ENCODE measurements at places on chromosomes 16 and 17.

DNA sequence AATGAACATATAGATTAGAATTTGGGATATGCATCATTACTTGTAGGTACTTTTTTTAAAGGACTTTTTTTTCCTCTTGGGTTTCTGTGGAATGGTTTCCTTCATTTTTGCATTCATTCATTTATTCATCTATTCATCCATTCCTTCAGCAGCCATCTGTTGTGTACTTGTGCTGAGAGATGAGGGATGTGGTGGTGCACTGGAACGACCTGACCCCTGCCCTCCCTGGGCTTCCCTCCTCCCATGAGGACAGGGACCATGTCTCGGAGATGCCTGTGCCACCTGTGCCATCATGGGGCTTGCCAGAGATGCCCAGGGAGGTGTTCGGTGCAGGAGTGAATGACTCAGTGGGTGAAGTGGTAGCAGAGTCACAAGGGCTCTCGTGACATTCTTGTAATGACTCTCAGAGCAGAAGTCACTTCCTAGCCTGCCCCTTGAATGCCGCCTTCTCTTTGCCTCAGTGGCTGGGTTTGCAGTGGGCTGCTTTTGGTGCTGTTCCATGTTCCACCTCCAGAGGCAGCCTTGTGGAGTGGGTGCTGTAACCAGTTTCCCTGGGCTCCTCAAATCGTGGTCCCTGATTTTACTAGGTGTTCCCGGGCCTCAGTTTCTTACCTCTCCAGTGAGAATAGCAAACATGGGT, 43.9 kb downstream of the CLEC16A start:
- no peak for DNase-seq

GRCh38 chr17:63760771-63761539, 12.4 kb downstream of the CCDC47 start:
- DNase-seq = no peak

GRCh38 chr17:28991779-28992178, 14.1 kb downstream of the SEZ6 start:
- DNase-seq = no peak

DNA sequence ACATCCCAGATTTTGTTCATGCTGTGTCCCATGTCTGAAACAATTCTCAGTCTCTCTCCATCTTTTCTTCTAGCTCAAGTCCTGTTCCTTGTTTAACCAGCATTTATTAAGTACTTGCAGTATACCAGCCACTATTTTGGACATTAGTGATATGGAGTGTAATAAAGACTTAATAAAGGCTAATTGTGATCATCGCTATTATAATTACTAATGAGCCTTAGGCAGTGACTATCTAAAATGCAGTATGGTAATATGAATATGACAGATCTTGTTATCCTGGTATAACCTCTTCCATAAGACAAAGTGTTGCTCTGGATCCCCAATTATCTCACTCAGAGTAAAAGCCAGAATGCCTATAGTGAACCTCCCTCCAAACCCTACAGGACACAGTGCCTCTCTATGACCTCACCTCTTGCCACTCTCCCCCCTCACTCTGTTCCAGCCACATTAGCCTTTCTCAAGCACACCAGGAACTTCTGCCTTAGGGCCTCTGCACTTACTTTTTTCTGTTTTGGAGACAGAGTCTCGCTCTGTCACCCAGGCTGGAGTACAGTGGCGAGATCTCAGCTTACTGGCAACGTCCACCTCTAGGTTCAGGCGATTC, 1.8 kb upstream of the FLOT2 start:
- no peak for DNase-seq

GRCh38 chr17:40564195-40564882, 933 bp downstream of the CCR7 start:
- DNase-seq = no peak

- no peak for DNase-seq
Measured at GRCh38 chr16:81585785-81586184, 141.2 kb downstream of the CMIP start.

DNA sequence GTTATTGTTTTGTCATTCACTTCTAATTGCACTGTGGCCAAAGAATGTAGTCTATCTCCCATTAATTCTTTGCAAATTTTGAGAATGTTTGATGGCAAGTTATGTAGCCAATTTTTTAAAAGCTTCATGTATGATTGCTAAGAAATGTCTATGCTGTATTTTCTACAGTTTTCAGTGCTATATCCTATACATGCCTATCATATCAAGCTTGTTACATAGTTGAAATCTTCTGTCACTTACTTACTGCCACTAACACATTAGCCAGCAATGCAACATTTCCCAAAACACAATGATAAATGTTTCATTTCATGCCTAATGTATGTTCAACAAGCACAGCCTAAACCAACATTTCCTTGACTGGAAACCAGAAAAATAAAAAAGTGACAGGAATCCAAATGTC, 292.4 kb upstream of the AXIN2 start:
- DNase-seq = no peak

- no peak for DNase-seq
Measured at GRCh38 chr16:89583197-89583894, 7.8 kb downstream of the CPNE7 start.

DNA sequence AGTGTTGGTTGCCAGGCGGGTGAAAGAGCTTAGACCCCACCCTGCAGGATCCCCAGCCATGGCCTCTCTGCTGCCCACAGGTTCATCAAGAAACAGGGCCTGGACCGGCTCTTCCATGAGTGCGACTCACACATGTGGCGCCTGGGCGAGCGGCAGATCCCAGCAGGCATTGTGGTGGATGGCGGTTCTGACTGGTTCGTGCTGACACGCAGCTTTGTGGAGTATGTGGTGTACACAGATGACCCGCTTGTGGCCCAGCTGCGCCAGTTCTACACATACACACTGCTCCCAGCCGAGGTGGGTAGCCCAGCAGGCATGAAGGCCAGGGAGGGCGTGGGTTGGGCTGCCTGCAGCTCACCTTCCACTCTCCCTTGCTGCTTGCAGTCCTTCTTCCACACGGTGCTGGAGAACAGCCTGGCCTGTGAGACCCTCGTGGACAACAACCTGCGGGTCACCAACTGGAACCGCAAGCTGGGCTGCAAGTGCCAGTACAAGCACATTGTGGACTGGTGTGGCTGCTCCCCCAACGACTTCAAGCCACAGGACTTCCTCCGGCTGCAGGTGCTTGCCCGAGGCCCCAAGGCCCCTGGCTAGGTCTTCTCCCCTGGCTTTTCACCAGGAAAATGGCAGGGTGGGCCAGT, 9.9 kb downstream of the XYLT2 start:
- DNase-seq = no peak

DNA sequence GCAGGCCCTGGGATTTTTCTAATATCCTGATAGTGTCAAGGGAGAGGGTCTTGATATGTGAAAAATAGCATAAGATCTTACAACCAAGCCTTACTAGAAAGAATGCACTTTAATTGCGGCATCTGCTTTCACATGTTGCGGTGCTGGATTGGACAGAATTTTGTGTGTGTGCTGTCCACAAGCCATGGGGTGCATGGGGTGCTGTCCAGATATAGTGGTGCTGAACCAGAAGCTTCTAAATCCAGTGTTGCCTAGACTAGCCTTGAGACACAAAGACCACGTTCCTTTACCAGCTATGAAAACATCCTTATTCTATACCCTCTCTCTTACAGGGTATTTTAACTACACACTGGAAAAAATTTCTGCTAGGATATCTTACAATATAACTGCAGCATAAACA, 244.0 kb downstream of the TMEM114 start:
- no peak for DNase-seq

GRCh38 chr17:77208217-77208808, 67.5 kb downstream of the SEC14L1 start:
- no peak for DNase-seq

DNA sequence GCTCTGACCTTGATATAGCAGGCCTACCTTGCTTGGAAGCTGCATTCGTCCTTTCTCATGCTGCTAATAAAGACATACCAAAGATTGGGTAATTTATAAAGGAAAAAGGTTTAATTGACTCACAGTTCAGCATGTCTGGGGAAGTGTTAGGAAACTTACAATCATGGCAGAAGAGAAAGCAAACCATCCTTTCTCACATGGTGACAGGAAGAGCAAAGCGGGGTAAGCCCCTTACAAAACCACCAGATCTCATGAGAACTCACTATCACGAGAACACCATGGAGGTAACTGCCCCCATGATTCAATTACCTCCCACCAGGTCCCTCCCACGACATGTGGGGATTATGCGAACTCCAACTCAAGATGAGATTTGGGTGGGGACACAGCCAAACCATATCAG, 6.0 kb upstream of the MAPT start:
- DNase-seq = no peak

- no peak for DNase-seq
Measured at GRCh38 chr17:18877104-18877645, 19.2 kb downstream of the PRPSAP2 start.

DNA sequence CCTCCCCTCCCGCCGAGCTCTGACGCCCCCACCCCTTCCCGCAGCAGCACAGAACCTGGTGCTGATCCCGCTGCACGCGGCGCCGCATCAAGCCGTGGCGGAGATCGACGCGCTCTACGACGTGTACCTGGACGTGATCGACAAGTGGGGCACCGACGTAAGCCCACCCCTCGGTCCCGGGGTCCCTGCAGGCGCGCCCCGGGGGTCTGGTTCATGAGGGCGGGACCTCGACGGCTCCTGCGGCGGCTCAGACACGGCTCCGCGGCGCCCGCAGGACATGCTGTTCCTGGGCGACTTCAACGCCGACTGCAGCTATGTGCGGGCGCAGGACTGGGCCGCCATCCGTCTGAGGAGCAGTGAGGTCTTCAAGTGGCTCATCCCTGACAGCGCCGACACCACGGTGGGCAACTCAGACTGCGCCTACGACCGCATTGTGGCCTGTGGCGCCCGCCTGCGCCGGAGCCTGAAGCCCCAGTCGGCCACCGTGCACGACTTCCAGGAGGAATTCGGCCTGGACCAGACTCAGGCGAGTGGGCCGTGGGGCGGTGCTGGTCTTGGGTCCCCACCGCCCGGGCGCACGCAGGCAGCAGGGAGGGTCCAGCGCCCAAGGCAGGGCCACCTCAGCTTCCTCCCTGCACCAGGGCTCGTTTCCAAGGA, 1.4 kb downstream of the DNASE1L2 start:
- DNase-seq = no peak

GRCh38 chr16:63129411-63130125, 1093.3 kb upstream of the CDH8 start:
- DNase-seq = no peak

GRCh38 chr17:2250140-2251095, 53.2 kb downstream of the SMG6 start:
- DNase-seq = no peak

GRCh38 chr16:57141822-57142631, 43.8 kb downstream of the PSME3IP1 start:
- no peak for DNase-seq

- DNase-seq = no peak
Measured at GRCh38 chr17:79702550-79703236, 28.1 kb upstream of the ENPP7 start.

DNA sequence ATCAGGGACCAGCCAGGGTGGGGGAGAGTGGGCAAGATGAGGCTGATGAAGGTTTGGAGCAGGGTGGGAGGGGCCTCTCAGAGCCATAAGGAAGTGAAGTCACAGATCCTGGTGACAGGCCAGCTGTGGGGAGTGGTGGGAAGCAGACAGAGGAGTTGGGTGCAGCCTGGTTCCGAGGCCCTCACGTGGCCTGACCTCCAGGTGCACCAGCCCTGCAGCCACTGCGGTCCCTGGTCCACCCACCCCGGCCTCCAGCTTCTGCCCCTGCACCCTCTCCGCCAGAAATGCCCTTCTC, 3.9 kb upstream of the ZFPM1 start:
- peak; percentile 31 for DNase-seq

DNA sequence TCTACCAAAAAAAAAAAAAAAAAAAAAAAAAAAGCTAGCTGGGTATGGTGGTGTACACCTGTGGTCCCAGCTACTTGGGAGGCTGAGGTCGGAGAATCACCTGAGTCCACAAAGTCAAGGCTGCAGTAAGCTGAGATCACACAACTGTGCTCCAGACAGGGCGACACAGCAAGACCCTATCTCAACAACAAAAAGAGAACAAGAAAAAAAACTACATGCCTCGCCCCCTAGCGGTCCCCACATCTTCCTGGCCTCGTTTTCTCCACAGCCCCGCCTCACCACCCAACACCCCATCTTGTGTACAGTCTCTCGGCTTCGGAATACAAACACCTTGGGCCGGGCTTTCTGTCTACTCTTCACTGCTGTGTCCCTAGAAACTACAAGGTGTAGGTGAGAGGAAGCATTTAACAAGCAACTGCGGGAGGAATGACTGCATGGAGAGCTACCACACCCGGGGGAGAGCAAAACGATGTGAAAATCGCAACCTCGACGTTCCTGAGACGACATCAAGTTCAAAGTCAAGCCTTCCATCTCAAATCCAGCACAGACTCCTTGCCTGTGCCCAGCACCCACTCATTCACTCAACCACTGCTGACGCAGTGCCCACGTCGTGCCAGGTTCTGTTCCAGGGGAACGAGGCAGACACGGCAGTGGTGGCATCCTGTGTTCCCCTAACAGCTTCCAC, 9.0 kb downstream of the NTAN1 start:
- no peak for DNase-seq

DNA sequence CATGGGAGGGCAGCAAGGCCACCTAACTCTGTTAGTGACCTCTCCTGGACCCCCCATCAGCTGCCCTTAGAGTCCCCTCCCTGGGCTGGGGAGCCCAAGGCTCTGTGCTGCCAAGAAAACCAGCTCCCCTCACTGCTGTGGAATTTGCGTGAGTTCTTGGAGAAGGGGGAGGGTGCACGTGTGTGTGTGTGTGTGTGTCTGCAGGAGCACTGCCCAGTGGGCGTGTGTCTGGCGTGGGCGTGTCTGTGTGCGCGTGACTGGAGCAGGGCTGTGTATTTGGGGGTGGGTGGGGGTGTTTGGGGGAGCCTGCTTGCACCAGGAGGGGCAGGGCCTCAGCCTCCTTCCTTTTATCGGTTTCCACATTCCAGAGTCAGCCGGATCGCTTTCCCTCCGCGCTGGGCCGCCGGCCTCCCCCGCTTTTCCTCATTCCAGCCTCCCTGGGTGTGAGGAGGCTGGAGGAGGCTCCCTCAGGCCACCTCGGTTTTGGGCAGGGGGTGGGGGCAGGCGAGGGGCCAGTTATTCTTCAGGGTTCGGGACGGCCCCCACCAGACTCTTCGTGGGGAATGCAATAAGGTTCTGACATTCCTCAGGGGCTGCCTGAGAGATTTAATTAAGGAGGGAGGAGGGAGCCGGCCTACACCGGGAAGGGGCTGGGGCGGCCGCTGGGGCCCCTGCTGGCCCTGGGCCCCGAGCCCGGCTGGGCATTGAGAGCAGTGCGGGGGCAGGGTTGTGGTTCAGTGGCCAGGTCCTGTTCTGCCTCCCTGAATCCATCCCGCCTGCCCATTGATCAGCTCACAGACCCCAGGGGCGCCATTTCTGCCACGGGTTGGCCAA, 2.5 kb downstream of the VASN start:
- no peak for DNase-seq

DNA sequence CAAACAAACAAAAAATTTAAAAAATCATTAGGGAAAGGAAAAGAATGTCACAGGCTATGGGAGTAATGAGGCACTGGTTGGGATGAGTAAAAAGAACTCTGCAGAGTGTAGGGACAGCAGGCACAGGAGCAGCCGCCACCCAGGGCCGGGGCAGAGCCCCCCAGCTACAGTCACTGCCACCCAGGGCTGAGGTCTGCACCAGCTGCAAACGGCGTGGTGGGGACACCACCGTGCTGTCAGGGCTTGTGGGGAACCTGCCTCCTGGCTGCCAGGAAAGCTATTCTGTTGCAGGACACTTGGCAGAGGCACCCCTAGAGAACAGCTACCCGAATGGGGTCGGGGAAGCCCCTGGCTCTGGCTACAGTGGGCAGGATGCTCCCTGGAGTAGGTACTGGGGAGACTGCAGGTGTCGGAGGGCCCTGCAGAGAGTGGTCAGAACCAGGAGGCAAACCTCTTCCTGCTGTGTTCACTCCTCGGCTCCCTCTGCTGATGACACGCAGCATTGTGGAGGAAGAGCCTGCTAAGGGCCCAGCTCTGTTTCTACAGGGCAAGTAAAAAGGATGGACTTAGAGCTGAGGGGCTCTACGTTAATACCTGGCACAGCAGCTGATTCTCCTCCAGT, 32.3 kb upstream of the CAPN15 start:
- DNase-seq = peak; percentile 28
